ENCODE measurements at places on chromosomes 2 and 18.

GRCh38 chr18:36772241-36772723 is 56.5 kb downstream of the TPGS2 start:
- DNase-seq = no peak

DNA sequence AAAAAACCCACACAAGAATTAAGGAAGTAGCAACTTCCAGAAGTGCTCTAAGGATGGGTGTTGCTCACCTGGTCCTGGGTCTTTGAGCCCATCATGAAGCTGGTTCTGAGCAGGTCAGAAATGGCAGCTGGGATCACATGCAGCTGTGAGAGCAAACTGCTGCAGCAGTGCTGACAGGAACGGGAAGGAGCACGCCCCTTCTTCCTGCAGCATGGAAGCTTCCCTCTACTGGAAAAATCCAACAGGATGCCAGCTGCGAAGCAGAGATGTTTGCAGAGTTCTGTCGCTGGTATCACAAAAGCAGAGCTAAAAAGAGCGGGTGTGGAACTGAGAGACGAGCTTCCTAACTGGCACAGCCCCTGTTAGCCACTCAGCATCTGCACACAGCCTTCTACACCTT is 33.7 kb downstream of the EIF4E2 start:
- DNase-seq = no peak

DNA sequence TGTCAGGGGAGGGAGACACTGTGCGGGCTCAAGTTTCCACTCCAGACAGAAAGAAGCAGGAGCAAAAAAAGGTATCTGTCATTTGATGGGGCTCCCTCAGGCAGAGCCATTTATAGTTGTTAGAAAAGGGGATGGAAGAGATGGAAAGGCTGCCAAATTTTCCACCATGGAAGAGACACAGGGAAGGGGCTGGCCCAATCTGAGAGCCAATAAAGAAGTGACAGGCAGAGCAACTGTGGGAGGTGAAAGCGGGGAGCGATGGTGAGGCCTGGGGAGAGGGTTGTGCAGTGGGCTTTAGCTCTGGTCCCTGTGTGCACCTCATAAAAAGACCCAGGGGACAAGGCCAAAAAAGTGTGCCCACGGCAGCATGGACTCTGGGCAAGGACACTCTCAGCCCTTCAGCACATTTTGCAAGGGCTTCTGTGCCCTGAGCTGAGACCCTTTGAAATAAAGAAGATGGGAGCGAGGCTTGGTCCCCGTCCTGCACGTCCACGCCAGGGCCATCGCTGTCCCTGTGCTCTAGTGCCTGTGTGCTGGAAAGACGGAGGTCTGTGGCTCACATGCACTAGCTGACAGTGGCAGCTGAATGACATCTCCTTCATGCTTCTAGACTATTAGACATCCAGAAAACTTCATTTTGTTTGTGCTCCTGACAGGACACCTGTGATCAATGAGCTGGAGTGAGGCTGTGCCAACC is 456.7 kb upstream of the HS6ST1 start:
- no peak for DNase-seq

DNA sequence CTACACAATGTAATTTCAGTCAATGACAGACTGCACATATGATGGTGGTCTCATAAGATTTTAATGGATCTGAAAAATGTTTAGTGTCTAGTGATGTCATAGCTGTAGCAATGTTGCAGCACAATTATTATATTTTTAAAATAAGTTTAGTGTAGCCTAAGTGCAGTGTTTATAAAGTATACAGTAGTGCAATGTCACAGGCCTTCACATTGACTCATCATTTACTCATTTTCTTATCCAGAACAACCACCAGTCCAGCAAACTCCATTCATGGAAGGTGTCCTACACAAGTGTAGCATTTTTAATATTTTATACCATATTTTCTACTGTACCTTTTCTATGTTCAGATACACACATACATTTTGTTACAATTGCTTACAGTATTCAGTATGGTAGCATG is 663.1 kb downstream of the ERBB4 start:
- no peak for DNase-seq

- no peak for DNase-seq
Observed at GRCh38 chr2:179939259-179939658, 67.8 kb downstream of the CWC22 start.

- DNase-seq = no peak
Observed at GRCh38 chr18:23877371-23877770, 137.2 kb upstream of the TTC39C start.

GRCh38 chr2:62803961-62804360 is 98.4 kb downstream of the EHBP1 start:
- no peak for DNase-seq

GRCh38 chr2:20450201-20450999 is 3.5 kb downstream of the RHOB start:
- peak; percentile 99 for DNase-seq

GRCh38 chr2:198788676-198789075 is 669.1 kb downstream of the SATB2 start:
- no peak for DNase-seq

GRCh38 chr2:134399096-134399495 is 145.2 kb downstream of the MGAT5 start:
- DNase-seq = no peak

DNA sequence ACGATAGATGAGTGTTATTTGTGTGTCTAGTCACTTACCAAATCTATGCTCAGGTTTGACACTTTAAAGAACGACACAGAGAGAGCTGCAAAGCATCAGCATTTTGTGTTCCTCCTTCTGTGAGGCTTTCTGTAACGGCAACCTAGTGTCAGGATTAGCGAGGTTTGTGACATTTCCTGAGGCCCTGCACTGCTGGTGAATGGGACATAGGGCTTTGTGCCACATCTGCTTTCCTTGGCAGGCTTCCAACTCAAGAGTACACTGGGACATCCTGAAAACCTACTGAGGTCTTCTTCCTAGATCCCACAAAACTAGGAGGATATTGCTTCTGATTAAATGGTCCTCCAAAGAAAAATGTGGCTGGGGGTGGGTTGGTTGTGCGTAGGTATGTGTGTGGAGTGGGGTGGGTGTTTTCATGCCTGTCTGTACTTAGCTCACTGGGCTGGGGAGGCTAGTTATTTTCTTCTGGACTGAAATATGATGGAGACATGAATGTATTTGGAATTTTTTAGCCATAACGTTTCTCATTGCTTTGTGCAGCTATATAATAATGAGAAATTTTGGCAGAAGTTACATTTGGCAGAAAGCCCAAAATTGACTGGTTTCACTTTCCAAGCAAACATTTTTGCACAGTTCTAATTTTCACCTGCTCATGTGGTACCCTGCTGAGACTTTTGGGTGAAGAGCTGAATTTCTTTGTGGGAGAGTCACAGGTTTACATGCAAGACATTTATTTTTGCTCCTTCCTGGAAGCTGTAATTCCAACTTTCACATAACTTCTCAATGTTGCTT is 308.4 kb downstream of the XIRP2 start:
- DNase-seq = peak; percentile 57

DNA sequence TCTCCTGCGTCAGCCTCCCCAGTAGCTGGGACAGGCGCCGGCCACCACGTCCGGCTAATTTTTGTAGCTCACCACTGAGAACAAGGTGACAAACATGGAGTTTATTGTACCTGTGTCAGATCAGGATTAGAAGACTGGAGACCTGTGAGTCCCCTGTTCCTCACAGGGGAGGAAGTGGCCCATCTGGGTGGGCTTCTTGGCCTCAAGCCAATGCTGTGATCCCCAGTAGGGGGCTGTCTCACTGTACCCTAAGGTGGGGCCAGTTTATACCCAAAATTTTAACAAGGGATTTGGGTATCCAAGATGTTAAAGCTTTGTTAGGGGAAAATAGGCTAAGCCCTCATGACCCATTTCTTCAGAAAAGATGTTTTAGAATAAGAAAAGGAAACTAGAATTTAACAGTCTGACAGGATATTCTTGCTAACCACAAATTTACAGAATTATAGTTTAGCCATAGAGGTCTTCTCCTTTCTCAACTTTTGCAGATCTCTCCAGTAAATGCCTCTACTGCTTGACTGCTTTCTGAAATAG is 16.3 kb downstream of the PCBP1 start:
- DNase-seq = no peak

DNA sequence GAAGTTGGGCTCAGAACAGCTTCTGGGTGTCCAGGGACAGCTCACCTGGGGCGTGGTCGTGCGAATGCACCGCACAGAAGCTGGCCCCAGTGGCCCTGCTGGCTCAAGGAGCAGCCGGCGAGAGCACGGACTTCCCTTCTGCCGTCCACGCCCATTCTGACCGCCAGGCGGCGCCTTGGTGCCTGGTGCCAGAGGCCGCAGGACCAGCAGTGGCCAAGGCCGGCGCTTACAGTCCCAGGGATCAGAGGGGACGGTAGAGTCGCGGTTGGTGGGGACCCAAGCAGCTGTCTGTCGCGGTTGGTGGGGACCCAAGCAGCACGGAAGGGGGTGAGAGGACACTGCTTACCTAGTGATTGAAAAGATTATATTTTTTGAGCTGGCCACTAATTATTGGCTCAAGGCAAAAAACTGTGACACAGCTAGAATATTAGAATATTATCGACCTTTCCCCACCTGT is 25.7 kb downstream of the NPPC start:
- peak; percentile 9 for DNase-seq

DNA sequence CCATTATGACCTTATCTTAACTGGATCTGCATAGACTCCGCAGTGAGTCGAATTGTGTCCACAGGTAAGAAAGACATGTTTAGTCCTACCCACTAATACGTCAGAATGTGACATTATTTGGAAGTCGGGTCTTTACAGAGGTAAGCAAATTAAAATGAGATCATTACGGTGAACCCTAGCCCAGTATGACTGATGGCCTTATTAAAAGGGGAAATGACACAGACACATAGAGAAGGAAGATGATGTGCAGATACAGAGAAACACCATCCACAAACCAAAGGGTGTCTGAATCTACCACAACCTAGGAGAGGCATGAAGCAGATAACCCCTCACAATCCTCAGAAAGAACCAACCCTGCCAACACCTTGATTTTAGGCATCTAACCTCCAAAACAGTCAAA is 135.6 kb downstream of the GALNT1 start:
- DNase-seq = no peak

GRCh38 chr2:15993232-15993610 is 52.9 kb downstream of the MYCN start:
- no peak for DNase-seq

DNA sequence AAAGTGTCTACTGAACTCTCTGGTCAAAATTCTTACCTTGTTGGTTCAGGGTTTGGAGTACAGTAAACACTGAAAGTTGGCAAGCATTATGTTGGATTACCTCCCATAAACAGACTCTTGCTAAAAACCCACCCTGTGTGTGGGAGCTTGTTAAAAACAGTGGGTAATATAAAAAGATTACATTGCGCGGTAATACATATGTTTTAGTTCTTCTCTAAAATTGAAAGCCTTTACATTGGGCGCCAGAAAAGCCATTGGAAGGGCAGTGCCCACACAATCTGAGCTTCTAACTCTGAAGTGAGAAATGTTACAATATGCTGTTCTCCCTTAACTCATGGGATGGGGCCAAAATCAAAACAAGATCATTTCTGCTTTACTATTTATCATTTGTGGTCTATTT is 510.7 kb downstream of the CNTNAP5 start:
- no peak for DNase-seq

GRCh38 chr2:45029215-45029614 is 20.0 kb upstream of the SIX2 start:
- no peak for DNase-seq

DNA sequence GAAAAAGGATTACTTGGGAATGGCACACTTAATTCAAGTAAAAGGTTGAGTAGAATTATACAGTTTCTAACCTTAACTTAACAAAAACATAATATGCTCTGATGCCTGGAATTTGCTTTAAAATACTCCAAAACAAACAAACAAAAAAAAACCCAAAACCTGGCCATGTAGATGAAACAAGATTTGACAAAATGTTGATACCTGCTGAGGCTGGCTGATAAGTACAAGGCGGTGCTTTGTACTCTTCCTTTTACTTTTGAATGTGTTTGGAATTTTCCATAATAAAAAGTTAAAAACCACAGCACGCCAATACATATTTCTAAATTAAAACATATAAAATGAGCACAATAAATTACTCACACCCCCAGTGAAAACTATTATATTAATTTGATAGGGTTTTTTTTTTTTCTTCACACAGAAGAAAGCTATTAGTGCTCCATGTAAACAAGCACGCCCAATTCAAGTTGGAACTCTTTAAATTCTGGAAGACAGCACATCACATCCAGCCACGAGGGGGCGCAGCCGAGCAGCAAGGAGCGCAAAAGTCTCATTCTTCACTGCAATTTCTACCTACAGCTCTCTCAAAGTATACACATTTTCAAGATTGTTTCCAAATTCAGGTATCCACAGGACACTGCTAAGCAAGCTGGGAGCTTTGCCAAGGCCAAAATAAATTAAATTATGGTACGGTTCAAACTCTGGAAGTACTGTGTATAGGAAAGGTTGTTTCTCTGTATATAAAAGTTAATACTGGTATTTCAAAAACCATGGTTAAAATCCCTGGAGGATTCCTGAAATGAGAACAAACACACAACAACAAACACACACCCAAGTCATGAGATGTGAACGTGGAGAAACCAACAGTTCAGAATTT is 7.5 kb downstream of the SERTAD2 start:
- no peak for DNase-seq

GRCh38 chr2:66435549-66435875 is 587 bp downstream of the MEIS1 start:
- DNase-seq = no peak

DNA sequence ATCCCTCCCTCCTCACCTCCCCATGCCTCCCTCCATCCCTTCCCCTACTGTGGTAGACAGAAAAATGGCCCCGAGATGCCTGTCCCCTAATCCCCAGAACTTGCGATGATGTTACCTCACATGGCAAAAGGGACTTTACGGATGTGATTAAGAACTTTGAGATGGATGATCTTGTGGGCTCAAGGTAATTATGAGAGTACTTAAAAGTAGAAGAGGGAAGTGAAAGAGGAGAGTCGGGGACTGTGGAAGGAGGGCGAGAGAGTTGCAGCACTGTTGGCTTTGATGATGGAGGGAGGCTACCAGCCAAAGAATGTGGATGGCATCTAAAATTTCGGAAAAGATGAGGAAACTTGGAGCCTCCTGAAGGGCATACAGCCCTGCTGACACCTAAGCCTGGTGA is 66.5 kb downstream of the AGAP1 start:
- no peak for DNase-seq

DNA sequence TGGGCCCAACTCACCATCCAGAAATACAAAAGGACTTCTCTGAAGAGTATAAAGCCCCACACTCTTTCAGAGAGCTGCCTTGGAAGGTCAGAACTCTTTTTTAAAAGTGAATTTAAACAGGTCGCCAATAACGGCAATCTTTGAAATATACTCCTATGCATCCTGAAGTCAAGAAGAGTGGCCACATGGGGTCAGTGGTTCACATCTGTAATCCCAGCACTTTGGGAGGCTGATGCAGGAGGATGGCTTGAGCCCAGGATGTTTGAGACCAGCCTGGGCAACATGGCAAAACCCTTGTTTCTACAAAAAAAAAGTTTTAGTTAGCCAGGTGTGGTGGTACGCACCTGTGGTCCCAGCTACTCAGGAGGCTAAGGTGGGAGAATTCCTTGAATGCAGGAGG is 68.1 kb upstream of the FZD7 start:
- DNase-seq = no peak

- no peak for DNase-seq
Observed at GRCh38 chr2:100033976-100034375, 108.4 kb downstream of the AFF3 start.
